ENCODE measurements at places on chromosomes 11 and 22.

DNA sequence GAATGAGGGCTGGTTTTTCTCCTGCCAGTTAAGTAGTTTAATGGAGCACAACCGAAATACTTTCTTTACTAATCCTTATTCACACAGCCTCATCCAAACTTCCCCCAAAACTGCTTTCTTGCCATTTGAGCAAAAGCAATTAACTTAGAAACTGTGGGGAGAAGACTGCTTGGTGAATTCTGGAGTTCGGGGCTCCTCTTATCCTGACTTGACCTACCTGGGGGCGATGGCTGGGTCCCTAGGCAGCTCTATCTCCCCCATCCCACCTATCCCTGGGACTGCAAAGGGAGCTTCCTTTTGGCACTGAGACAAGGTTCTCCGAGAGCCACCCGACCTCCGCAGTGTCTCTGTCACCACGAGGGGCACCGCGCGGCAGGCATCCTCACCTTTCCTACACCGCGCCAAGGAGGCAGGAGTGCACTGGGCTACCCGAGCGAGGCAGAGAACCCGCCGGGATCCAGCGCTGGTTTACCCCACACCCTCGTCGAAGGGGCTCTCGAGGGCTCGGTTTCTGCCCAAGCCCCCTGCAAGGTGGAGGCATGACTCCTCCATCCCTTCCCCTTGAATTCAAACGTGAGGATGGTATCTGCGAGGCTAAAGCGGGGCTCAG, 759 bp downstream of the DESI1 start:
- DNase-seq: peak; percentile 69

DNA sequence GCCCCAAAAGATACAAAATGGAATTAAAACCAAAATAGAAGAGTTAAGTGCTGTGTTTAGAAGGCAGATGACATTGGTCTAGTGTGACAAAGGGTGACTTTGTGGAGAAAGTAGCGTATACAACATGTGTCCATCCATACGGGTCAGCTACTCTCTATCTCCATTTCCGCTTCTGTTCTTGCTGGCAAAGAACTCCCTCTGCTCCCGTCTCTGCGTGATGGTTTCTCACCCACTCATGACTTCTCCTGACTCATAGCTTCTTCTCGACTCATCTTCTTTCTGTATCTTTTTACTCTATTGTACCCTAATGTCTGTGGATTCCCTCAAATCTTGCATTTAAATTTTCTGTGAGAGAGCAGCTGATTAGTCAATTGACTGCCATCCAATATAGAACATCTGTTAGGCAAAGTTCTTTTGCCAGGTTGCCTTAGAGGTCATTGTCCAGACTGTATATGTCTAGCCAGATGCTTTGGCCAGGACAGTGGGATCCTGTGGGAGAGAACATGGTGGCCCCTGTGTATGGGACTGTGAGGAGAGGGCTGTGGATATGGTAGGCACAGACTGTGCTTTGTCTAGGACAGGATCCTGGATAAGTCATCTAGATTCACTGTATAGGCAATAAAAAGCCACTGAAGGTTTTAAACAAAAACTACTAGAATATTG, 28.4 kb downstream of the MMP13 start:
- no peak for DNase-seq

GRCh38 chr11:117744471-117745150, 52.4 kb downstream of the DSCAML1 start:
- no peak for DNase-seq

DNA sequence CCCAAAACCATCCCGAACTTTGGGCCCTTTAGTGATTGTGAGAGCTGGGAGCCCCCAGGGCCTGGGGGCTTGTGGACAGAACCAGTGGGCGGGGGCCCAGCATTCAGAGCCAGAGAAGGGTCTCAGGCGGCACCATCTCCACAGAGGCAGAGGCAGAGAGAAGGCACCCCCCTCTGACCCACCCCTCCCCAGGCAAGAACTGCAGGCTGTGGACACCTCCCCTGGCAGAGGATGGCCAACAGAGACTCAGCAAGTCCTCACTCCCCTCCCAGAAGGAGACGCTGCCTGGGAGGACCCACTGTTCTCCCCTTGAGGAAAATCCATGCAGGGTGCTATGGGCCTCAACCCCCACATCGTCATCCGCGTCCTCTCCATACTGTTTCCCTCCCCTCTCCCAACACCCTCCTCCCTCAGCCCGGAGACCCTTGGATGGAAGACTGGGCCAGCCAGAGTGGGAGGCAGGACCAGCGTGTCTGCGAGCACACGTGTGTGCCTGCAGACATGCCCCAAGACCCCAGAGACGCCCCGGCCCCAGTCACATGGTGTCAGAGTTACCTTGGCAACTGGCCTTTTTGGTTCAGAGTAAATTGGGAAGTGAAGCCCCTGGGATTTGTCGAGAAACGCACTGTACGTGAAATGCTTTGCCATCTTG, 42.6 kb downstream of the KCNC1 start:
- DNase-seq: no peak

GRCh38 chr11:114893329-114893728, 215.0 kb downstream of the NXPE2 start:
- DNase-seq: no peak

GRCh38 chr11:44387825-44388224, 77.9 kb upstream of the ALX4 start:
- DNase-seq: no peak

- no peak for DNase-seq
Observed at GRCh38 chr11:39968071-39968470, 1491.4 kb downstream of the LRRC4C start.

- DNase-seq: no peak
Observed at GRCh38 chr11:39113606-39114005, 2345.8 kb downstream of the LRRC4C start.

DNA sequence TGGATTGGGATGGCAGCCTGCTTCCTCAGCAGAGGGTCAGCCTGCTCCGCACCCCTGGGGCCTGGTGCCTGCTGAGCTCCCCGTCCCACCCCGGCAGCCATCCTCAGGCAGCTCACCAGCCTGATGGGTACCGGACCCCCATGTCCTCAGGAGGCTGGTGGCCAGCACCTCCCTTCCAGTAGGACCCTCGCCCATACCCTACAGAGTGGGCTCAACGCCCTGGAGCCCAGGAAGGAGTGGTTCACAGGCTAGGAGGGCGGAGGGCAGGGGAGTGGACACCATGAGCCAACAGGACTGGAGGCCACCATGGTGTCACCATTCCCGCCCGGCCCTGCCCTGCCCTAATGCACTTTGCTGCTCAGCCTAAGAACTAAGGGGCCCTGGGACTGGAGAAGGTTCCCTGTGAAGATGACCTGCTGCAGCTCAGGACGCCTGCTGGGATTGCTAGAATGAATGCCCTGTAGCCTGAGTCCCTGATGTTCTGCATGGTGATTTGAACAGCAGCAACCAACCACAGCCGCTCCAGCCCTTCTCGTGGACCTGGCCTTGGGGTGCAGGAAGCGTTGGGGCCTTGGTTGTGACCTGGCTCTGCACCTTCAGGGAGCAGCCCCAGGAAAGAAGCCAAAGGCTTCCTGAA, 1080.8 kb downstream of the BRD1 start:
- DNase-seq: no peak

DNA sequence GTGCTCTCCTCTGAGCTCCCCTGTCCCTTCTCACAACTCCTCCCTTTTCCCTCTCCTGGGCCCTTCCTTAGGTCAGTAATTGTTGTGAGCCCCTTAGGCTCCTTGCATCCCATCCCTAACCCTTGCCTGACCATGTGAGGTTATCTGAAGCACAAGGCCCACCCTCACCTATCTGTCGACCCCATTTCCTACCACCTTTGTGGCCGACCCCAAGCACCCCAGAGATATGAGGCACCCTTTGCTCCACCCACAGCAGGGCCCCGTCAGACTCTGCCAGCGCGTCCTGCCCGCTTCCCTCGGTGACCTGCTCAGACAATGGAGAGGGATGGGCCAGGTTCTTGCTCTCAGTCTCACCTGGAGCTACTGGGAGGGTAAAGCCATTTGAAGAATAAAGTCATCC, 1.3 kb downstream of the GNG3 start:
- DNase-seq: peak; percentile 52

DNA sequence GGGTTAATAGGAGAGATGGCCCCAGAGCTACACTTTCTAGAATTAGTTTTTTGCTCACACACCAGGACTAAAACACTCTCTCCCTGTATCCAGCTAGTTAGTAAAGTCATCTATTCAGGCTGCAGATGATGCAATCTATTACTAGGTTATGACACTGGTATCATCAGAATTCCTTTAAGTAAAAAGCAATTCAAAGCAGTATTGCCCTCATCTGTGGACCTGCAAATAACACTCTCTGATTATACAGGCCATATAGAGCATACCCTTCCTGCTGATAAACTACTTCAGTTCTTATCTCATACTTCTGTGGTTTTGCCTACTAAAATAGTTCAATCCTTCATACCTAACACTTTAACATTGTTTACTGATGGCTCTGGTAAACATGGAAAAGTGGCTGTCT, 13.5 kb upstream of the MTMR2 start:
- no peak for DNase-seq

GRCh38 chr11:127618721-127619120, 618.2 kb upstream of the KIRREL3 start:
- DNase-seq: no peak

DNA sequence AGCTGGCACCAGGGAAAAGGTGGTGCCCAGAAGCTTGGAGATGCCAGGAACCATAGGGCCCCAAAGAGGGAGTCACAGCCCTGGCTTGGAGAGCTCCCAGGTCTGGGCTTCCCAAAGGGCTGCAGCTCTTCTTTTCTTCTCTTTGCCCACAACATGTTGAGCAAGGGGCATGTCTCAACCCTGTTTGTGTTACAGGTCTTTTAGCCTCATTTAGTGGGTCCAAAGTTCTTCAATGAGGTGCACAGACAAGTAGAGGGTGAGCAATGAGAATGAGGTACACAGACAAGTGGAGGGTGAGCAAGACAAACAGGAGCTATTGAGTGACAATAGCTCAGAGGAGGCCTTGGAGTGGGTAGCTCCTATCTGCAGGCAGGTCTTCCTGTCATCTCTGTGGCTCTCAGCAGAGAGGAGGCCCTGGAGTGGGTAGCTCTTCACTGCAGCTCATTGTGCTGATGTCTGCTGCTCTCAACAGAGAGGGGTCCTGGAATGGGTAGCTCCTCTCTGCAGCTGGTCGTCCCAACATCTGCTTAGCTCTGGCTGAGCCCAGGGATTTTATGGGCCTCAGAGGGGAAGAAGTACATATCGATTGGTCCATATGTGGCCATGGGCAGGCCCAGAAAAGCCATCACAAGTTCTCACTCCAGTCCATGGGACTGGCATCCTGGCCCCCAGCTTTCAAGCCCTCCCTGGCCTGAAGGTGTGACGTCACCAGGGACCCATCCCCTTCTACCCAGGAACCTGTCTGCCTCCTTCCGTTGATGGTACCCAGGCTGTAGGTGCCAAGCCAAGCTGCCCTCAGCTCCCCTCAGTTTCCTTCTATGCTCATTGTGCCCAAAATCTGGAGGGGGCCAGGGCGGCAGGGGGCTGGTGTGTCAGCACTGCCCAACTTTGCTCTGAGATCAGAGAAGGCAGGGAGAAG, 34.9 kb downstream of the WBP2NL start:
- no peak for DNase-seq

- DNase-seq: no peak
Observed at GRCh38 chr11:15586741-15587473, 472.2 kb downstream of the INSC start.

DNA sequence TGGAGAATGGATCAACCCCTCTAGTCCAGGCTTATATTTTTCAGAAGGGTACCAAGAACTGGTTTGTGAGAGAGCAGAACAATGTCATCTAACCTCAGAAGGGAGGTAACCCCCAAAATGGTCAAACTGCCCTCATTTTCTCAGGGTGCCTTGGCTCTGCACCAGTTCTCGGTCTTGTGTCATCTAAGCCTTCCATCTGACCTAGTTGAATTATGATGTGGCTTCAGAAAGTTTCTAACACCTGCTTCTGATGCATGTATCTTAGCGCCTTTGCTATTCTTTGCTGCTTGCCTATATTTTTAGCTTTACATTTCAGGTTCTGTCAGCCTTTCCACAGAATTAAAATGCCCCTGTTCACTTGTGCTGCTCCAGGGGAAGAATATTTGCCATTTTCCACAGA, 91.7 kb upstream of the E2F8 start:
- DNase-seq: no peak

DNA sequence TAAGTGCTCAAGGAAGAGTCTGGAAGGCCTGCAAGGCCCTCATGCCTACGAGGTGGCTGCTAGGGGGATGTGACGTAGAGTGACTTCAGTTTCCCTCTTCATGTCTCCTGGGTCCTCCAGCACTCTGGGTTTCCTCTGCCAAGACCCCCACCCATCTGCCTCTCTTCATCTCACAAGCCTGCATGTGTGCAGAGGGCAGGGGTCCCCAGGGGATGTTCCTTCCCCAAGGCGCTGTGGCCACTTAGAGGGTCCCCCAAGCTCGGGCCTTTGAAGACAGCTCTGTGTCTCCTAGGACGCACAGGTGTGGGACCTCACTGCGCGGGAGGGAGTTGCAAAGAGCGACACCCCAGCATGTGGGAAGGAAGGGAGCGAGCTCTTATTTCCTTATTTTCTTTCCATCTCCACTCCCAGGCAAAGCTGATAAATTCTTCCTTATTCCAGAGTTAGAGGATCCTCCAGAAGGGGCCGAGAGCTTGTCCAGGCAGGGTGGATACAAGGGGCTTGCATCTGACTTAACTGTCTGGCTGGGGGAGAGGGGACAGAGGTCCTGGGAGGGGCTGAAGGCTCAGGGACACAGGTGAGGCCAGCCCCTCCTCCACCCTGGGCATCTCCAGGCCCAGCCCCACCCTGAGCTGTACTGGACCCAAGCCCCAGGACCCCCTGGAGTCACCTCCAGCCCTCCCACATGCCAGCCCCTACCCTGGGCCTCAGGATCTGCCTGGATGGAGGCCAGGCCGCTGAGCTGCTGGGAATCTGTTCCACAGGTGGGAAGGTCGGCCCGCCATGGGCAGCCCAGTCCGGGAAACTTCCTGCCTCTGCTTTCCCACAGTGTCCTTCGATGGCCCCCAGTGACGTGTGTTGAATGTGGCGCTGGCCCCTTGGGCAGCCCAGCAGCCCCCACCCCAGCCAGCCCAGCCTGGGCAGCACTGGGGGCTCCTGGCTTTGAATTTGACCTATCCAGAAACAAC, 59.7 kb upstream of the KCNQ1OT1 start:
- no peak for DNase-seq

DNA sequence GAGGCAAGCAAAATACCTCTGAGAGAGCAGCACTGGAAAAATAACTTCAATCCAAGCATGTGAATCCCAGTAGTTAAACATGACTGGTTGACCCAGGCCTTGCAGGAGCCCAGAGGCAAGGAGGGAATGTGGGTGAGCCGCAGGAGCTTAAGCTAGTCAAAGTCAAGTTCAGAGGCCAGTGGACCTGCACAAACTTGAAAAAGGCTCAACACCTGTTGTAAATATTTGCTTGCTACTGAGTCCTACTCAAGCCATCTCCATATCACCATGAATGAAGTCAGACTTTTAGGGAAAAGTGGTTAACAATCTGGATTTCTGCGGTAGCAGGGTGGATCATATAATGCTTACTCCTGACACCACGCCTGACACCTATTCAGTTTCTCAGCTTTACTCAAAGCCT, 4.8 kb upstream of the CAT start:
- DNase-seq: no peak

GRCh38 chr11:47186076-47186699, at the start of gene PACSIN3:
PACSIN3 (minus strand) TSS chr11:47186434; CDS start chr11:47182727, 3,707 bp downstream.
- DNase-seq: peak; percentile 79

DNA sequence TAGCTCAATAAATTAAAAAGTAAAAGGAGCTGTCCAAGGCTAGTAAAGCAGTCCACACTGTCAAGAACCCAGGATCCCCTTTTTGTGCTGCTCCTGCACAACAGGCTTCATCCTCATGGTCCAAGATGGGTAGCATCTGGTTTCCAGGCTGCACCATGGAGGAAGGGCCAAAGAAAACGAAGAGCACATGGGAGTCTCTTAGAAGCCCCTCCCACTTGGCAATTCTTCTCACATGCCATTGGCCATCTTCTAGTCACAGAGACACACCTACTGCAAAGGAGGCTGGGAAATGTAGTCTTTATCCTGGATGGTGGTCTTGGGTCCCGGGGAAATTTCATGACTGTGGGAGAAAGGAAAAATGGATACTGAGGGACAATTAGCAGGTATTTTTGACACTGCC, 37.8 kb downstream of the PRR5L start:
- DNase-seq: peak; percentile 21

Data from RPMI8226 (cell line).